LoVo (cell line): ENCODE measurements at places on chromosomes 13 and 19.
A peak's percentile ranks its signal among the peaks of the same experiment; 100 is the strongest.

- peak; percentile 95 for DNase-seq
Observed at GRCh38 chr19:49590071-49590970, 661 bp upstream of the PRR12 start.

DNA sequence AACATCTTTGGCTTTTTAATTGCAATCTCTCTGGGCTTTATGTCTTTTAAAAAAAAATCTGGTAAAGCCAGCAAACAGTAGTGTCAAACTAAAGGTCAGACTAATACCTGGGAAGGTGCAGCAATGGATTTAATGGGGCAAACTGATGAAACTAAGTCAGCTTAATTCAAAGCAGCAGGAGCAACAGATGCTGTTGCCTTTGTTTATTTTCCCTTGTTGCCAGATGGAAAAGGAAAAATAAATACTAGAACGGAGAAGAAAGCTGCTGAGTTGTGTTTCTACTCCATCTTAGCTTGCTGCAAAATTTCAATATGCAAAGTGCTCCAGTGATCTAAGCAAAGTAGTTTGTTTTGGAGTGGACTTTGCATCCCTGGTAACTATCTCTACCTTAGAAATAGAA, 1097.8 kb downstream of the PCDH17 start:
- DNase-seq, result no peak

DNA sequence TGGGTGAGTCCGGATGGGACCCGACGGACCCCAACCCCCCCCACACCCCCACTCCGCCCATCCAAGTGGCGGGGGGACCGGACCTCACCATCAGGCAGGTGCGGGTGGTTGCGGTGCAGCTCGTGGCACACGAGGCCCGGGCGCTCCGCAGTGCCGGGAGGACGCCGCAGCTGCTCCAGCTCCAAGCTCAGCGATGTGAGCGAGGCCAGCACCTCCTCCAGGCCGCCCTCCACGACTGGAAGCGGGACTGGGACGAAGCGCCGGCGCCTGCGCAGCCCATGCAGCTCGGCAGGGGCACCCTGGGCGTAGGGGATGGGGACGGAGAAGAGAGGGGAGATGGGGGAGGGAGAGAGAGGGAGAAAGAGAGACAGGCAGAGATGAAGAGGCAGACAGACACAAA, 30.1 kb upstream of the OLFM2 start:
- DNase-seq, result no peak

DNA sequence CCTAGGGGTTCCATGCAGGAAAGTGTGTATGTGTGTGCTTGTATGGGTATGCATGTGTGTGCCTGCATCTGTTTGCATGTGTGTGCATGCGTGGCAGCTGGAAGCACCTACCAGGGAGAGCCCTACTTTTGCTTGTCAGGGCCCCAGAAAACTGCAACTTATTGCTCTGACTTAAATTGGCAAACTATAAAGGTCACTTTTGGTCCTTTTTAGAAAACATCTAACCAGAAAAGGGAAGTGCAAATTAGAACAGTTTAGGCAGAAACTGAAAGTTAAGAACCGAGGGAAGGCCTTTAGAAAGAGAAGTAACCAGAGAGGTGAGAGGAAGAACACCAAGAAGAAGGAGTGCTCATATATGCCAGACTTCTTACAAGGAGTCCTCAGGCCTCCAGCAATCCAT, 32.5 kb downstream of the DLEU7 start:
- DNase-seq, result no peak

- no peak for DNase-seq
Observed at GRCh38 chr19:12967907-12968306, 1.5 kb upstream of the DAND5 start.

- DNase-seq, result no peak
Observed at GRCh38 chr13:45120967-45121831, 889 bp downstream of the GTF2F2 start.

GRCh38 chr19:46180701-46181387, 32.8 kb downstream of the IGFL2 start:
- peak; percentile 63 for DNase-seq

DNA sequence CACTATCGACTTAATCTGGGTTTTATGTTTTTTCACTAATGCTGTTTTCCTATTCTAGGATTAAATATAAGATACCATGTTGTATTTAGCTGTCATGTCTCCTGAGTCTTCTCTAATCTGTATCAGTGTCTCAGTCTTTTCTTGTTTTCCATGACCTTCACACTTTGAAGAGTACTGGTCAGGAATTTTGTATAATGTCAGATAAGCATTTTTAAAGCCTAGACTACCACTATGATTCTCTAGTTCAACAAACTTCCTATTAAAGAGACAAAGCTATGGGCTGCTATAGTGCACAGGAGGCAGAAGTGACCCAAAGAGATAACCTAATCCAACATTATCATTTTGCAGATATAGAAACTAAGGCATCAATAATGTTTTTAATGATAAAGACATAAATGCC, 63.0 kb upstream of the ZDHHC20 start:
- DNase-seq, result no peak

GRCh38 chr19:34825212-34825611, 52.2 kb upstream of the ZNF599 start:
- no peak for DNase-seq

- no peak for DNase-seq
Observed at GRCh38 chr13:44422755-44423643, 49.4 kb downstream of the SERP2 start.

DNA sequence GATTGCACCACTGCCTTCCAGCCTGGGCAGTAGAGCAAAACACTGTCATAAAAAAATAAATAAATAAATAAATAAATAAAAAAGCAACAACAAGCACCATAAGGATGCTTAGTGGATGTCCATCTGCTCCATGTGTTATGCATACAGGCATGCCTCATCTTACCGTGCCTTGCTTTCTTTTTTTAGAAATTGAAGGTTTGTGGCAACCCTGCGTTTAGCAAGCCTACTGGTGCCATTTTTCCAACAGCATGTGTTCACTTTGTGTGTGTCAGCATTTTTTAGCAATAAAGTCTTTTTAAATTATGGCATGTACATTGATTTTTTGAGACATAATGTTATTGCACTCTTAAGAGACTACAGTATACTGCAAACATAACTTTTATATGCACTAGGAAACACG, 68.3 kb downstream of the PEPD start:
- DNase-seq, result no peak

- peak; percentile 68 for DNase-seq
Observed at GRCh38 chr19:38665950-38666662, 18.7 kb downstream of the ACTN4 start.

- no peak for DNase-seq
Observed at GRCh38 chr19:647566-648284, 8.0 kb downstream of the FGF22 start.

DNA sequence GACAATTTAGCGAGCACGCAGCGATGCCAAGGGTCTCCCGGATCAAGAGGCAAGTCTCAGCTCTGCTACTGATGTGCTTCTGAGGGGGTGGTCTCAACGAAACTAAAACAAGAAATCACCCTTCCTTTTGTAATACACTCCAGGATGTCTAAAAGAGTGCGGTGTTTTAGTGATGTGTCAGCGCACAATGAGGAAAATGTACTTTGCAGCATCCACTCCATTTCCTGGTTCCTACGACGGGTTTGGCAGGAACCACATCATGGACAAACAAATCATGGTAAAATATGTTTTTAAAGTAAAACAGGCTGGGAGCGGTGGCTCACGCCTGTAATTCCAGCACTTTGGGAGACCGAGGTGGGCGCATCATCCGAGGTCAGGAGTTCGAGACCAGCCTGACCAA, 154.0 kb upstream of the TSC22D1 start:
- DNase-seq, result no peak

- no peak for DNase-seq
Observed at GRCh38 chr19:19774354-19775033, 41.6 kb upstream of the ZNF14 start.

- no peak for DNase-seq
Observed at GRCh38 chr19:51323481-51324166, 12.2 kb downstream of the IGLON5 start.

GRCh38 chr13:95896301-95896700, 156.9 kb downstream of the UGGT2 start:
- no peak for DNase-seq

GRCh38 chr19:2540646-2541454, 64.9 kb downstream of the GADD45B start:
- DNase-seq, result peak; percentile 95

DNA sequence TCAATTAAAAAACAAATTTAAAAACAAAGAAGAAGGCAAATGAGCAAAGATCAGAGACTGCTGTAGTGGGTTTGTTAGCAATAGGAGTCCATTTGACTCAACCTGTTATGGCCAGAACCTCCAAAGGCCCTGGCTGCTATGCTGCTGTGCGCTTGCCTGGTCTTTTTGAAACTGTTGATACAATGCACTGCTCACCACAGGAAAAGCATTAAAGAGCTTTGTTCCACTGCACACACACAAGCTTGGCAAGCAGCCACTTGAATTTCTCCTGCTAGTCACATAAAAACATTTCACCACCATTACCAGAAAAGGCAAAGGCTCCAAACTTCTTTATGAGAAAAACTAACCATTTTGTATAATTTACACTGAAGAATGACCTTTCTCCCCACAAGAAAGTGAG, 132.2 kb downstream of the FREM2 start:
- no peak for DNase-seq

- no peak for DNase-seq
Observed at GRCh38 chr19:16867211-16867610, 21.6 kb upstream of the F2RL3 start.

GRCh38 chr13:77896977-77897376, 21.7 kb downstream of the EDNRB start:
- DNase-seq, result no peak

DNA sequence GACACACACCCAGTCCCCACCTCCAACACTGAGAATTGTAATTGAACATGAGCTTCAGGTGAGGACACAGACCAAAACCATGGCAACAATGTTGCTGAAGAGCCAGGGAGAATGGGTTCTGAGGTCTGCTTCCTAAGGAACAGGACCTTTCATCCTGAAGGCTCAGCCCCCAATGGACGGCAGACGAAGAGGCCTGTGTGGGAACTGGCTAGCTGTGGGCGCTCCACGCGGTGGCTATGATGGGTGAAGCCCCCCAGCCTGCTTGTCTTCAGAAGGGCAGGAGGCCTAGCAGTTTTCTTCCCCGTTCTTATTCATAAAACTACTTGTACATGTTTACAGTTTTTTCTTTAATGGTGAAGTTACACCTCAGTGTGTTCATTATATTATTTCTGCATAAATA, 136.1 kb upstream of the SPACA7 start:
- DNase-seq, result no peak

DNA sequence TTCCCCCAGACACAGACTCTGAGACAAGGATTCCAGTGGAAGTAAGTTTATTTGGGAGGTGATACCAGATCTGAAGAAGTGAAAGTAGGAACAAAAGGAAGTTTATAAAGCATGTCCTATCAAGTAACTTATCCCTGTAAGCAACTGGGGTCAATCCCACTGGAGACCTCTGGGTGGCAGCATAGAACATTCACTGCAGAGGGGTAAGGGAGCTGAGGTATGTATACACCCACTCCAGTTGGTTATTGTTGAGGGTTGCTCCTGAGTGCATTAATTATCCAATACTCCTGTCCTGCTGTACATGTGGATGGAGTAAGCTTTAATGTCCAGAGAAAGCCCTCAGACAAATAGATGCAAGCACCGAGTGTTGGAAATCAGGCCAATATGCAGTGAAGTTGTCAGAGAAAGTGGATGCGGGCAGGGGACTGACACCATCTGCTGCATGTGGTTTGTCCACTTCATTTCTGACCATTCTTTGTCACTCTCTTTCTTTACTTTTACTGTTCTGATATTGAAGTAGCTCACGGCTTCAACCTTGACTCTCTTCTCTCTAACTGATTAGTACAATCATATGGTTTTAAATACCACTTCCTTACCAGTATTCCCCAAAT, 46.7 kb downstream of the NOTCH3 start:
- DNase-seq, result no peak

DNA sequence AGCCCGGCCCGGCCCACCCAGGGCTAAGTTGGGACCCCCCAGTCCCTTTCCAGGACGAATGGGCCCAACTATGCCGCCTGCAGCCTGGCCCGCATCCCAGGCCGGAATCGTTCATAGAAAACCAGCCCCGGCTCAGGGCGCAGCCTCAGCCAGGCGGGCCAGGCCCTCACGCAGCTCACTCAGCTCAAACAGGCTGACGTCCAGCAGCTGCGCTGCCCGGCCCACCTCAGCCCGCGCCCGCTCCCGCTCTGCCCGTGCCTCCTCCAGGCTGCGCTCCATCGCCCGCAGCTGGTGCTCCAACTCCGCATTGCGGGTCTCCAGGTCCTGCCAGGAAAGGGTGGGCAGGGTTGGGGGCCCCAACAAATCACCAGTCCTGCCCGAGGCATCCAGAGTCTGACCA, 9.8 kb downstream of the DDX49 start:
- DNase-seq, result no peak

DNA sequence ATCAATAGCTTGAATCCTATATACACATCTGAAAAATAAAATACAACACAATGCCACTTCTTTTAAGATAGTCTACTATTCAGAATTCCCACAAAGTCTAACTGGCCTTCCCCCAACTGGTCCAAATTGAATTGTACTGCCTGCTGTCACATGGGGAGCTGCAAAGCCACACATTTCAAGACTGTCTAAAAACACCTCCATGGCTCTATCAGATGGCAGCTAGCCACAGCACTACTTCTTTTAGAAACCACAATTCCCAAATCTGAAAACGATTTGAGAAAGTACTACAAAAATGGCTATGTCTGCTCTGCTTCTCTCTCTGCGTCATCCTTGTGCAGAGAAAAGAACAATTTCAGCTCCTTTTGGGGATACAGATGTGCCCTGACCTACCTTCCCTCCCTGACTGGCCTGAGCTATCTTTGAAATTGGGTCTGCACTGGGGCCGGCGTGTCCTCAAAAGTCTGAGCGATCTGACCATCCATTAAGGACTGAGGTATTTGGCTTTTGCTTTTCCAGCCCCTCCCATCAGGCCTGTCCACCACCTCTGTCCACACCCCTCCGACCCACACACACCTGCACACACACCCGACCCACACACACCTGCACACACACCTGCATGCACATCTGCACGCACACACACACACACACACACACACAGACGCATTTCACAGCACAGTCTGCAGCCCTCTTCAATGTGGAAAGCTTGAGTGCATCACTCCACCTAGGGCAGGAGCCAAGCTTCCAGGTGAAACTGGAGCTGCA, 68.6 kb upstream of the IPO5 start:
- DNase-seq, result no peak

- no peak for DNase-seq
Observed at GRCh38 chr13:42883142-42883541, 101.8 kb downstream of the FAM216B start.

DNA sequence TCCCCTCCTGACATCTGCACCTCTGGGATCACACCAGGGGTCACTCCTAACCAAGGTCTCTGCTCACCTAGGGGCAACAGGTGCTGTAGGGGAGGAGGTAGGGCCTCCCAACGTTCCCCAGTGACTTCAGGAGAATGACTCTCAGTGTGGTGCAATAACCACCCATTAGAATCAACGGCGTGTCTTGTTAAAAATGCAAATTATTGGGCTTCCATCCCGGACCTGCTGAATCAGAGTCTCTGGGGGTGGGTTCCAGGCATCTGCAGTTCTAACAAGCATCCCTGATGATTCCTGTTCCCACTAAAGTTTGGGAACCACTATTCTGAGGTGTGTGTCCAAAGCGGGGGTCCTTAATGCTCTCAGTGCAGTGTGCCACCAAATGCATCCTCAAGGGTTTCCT, 84.6 kb downstream of the CRYL1 start:
- no peak for DNase-seq
